Hematopoietic multipotent progenitor cell treated with erythropoietin and hydrocortisone succinate and interleukin-3 and kit ligand, for 6 days (in vitro differentiated cells): ENCODE measurements at places on chromosomes 2 and 18.

DNA sequence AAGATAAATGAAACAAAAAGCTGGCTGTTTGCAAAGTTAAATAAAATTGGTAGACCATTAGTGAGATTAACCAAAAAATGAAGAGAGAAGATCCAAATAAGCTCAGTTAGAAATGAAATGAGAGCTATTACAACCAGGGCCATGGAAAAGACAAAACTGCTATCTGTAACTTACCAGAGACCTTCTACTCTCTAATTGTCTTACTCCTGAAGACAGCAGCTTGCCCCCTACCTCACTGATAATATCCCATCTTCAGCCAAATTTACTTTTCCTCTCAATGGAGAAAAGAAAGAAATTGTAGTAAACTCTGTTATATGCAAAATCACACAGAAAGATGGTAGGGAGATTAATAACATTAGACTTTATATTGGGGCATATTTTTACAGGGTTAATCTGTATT, 178.2 kb downstream of the LCLAT1 start:
- DNase-seq = peak; percentile 54

DNA sequence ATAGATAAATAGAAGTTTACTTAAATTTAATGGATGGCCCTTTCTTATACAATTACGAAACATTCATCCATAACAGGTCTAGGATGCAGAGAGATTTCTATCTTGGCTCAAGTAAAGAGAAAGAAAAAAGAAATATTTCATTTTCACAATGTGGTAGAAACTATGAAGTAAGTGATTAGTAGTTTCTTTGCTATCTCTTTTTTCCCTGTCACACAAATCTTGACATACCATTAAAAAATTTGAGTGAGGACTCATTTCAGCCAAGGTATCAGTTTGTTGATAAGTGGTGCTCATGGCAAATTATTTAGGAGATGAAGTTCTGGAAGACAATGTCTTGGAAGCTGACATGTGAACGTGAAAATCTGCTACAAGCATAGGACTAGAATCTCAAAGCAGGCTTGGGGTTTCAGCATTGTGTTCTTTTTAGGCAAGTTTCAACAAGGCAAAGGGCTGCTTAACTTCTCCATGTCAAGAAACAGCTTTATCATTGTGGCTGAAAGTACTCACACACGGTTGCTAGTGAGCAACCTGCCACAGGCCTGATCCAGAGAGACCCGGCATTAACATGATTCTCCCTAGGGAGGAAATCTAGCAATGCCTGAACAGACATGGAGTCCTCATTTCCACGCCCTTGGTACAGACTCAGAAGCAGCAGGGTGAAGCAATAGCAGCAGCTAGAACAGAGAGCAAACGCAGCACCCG, 414.6 kb downstream of the DLGAP1 start:
- DNase-seq = no peak

- DNase-seq = no peak
Observed at GRCh38 chr2:62760555-62760954, 55.0 kb downstream of the EHBP1 start.

DNA sequence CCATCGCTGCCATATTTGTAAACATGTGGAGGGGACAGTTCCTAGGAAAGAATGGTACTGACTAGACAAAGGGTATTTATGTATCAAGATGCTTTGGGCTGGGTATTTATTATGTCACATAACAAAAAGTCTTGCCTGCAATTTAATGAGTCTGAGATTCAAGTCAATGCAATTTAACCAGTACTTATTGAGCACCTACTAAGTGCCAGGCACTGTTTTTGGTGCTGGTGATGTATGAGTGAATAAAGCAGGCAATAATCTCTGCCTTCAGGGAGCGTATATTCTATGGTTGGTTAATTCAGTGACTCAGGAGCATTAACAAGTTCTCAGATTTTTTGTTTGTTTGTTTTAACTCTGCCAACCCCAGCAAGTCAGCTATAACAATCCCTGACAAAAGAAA, 24.6 kb upstream of the ACVR1 start:
- DNase-seq = no peak
